Fibroblast of gingiva (primary cell): ENCODE measurements at places on chromosomes 7 and 10.
A peak's percentile ranks its signal among the peaks of the same experiment; 100 is the strongest.

GRCh38 chr10:59843748-59844147 lies 62.6 kb downstream of the CCDC6 start:
- DNase-seq = no peak

DNA sequence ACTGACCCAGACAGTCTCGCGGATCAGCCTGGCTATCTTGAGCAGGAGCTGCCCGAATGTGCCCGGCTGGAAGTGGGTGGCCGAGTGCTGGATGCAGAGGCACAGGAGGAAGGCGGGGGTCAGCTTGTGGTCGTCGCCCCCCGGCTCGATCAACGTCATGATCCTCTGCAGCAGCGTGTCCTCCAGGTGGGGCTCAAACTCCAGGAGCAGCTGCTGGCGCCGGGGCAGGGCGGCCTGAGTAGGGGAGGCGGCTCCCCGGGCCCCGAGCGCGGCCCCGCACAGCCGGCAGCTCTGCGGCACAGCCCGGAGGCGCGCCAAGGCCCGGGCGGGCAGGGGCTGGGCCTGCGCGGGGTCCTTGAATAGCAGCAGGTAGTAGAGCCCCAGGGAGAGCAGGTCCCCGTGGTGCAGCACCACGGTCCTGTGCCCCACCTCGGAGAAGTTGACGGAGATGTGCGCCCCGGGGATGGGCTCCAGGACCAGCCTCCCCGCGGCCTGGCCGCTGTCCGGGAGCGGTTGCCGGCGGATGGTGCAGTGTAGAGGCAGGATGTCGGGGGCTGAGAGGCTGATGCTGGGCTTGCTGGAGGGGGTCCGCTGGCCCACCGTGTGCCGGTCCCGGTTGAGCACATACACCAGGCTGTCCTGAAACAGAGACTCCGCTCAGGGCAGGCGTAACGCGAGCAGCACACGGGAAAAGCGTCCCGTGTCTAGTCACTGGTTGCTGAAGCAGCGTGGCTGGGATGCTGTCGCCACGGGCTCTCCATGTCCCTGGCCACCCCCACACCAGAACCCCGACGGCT lies 27.0 kb downstream of the PAPOLB start:
- DNase-seq = no peak

DNA sequence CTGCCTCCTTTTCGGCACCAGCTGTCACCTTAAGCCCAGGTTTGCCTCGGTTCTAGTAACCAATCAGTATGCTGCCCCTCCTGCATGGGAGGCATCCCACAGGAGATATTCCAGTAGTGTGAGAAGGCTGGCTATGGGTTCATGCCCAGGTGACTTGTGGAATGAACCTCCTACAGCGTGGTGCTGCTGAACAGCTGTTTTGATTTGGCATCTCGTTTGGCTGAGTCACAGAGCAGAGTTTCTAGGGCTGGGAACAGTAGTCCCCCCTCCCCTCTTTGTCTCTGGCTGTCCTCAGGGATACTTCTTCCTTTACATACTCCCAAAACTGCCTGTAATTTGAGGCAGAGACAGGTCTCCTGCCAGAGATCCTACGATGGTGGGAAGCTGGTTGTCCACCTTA lies 16.1 kb downstream of the R3HCC1L start:
- DNase-seq = peak; percentile 42

GRCh38 chr7:24777806-24778205 lies 20.5 kb upstream of the GSDME start:
- DNase-seq = peak; percentile 36

- DNase-seq = no peak
Measured at GRCh38 chr10:21744223-21744622, 210.2 kb downstream of the MLLT10 start.

DNA sequence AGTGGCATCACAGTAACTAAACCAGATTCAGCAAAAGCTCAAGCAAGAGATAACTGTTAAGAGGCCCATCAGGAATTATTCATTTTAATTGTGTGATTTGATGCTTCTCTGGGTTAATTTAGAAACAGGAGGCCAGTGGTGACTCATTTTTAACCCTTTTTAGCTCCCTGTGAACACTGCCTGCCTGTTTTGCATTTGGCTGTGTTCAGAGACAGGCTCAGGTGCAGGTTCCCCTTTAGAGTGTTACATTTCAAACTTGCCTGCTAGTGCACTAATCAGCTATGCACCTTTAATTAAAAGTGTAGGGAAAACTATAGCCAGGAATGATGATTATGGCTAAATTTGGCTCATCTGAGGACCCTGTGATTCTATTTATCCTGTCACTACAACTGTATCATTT lies 6.5 kb downstream of the STAMBPL1 start:
- DNase-seq = no peak

GRCh38 chr7:7210475-7211237 lies 28.3 kb downstream of the C1GALT1 start:
- no peak for DNase-seq

DNA sequence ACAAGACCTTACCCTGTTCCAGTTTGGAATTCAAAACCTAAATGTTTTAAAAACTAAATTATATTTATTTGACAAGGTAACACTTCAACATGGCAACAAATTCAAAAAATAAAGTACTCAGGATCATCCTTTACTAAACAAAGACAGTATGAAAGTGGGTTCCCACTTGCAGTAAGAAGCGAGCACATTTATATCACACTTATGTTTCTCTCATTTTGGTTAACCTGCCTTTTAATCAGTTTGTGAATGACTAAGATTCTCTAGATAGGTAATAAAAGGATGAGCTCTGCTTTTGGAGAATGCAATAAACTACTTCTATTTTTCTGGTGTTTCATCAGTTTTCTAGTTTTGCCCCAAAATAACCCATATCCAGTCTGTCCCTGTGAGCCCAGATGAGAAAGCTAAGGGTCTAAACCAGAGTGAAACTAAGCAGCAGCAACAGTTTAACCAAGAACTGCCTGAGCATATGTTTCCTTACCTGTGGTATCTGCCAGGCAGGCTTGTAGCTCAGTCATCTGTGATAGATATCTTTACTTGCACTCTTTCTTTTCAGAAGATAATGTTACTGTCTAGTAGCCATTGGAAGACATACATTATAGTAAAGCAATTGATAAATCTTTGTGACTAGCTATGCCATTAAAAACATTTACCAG lies 64.1 kb downstream of the ABLIM1 start:
- no peak for DNase-seq
